ENCODE measurements at places on chromosomes 2 and 18.

- DNase-seq: peak; percentile 17
Measured at GRCh38 chr2:63842149-63843061, 709 bp downstream of the UGP2 start.

GRCh38 chr2:75077909-75078308 lies 119.5 kb downstream of the POLE4 start:
- DNase-seq: no peak

- DNase-seq: no peak
Measured at GRCh38 chr2:125730921-125731320, 925.0 kb upstream of the GYPC start.

- DNase-seq: no peak
Measured at GRCh38 chr2:202056611-202057010, 16.4 kb upstream of the KIAA2012 start.

- DNase-seq: no peak
Measured at GRCh38 chr2:191230174-191230573, 15.0 kb upstream of the MYO1B start.

GRCh38 chr18:50114448-50114847 lies 80.5 kb downstream of the MYO5B start:
- DNase-seq: no peak

DNA sequence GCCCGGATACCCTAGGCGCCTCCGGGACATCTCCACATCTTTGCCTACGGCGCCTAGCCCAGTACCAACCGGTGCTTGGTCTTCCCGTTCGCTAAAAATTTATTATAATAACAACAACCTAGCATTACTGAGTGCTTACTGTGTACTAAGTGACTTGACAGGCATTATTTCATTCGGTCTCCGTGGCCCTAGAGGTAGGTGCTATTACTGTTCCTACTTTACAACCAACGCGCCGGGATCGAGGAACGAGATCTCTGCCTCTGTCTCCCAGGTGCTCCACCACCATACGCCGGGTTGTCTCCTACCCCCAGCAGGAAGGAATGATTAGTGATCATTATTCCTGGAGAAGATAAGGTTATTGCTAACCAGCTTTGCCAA lies 657 bp upstream of the BIN1 start:
- peak; percentile 44 for DNase-seq

DNA sequence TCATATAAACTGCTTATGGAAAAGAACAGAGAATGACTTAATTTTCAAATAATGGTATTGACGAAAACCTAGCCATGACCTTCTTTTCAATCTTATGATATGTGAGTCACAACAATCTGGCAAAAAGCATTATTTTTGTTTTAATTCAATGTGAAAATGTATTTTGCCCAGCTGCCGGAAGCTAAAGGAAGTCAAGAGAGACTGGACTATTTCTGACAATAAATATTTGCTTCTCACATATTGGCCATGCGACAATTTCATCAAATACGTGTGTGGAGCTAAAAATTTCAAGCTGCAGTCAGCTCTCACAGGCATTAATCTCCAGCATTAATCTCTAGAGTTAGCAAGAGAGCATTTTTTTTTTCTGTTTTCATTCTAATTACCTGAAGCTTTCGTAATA lies 881.0 kb downstream of the CPS1 start:
- DNase-seq: peak; percentile 7

DNA sequence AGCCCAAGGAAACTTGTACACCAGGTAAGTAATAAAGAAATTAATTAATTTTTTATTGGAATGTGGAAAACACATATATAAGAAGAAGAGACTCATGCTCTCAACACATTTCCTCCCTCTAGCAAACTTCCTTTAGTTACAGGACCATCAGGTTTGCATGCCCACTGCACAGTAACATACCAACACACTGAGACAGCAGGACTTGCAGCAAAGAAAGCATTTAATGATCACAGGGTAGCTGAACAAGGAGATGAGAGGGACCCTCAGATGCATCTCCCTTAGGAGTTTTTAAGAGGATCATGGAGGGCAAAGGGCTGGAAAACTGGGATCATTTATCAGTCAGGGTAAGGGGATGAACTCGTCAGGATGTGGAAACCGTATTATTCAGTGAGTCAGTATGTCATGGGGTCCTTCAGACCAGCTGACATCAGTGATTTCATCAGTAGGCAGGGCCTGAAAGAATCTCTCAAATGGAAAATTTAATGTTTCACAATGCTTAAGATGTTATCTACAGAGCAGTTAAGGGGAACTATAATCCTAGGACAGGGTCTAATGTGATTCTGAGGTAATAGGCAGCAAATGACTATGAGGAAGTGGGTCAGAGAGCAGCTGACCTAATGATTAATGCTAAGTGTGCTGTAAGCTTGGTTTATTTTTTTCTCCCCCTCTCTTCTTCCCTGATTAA lies 193.8 kb upstream of the RND3 start:
- no peak for DNase-seq

- DNase-seq: no peak
Measured at GRCh38 chr2:206942592-206943478, 3.5 kb downstream of the CPO start.

DNA sequence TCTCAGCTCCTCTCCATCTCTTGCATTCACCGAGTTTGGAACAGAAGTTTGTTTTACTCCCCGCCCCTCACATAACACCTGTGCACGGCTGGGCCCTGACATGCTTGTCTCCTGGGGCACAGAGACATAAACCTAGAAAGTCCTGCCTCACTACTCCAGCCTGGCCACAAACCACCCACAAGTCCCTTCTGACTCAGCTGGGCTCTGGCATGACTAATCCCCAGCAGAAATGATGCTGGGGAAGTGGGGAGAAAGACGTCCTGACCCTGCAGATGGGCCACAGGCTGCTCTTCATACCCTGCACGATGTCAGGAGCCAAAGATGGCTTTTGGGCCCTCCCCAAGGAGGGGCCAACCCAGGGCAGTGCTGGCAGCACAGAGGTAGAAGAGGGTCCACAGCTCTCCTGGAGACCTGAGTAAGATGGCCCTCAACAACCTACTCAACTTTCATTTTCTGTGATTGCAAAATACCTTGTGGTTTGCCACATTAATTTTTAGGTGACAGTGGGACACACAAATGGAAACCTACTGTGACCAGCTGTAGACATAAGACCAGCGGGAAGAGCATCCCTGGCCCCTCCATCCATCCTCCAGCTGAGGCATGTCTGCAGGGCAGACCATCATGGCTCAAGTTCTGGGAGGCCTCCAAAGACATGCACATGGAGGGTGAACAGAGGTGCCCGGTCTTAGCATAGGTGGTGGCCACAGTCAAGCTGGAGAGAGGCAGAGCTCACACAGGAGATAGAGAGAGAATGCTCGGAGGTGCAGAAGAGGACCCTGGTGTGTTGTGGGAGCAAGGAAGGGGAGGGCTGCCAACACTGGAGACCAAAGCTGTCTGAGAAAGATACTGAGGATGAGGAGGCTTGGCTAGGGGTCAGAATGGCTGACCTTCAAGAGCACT lies 40.0 kb downstream of the DNMT3A start:
- DNase-seq: no peak

DNA sequence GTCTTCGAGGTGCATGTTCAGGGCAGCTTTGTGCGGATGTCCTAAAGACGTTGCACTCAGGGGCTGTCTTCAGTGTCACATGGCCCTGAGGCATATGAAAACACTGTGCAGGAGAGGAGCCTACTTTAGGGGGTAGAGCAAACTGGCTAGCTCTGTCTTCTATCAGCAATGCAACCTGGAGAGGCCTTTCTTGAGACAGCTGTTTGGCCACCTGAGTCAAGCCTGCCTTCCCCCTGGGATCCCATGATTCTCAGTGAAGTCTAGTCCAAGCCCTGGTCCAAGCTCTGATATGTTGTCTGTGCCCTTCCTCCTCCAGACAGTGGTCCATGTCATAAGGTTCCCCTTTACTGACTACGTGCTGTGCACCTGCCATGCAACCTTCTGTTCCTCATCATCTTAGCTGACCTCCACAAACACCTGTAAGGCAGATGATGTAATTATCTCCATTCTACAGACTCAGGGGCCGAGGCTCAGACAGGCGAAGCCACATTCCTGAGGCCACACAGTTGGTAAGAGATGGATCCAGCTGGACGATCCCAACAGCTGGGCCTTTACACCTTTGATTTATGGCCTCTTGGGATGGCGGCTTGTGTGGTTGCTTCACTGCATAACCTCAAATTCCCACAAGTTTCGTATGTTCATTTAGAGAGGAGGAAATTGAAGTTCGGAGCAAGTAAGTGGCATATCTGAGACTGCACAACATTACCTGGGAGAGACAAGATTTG lies 109.9 kb downstream of the COPS8 start:
- DNase-seq: no peak

- DNase-seq: peak; percentile 79
Measured at GRCh38 chr2:171102802-171103201, 57.9 kb downstream of the TLK1 start.

DNA sequence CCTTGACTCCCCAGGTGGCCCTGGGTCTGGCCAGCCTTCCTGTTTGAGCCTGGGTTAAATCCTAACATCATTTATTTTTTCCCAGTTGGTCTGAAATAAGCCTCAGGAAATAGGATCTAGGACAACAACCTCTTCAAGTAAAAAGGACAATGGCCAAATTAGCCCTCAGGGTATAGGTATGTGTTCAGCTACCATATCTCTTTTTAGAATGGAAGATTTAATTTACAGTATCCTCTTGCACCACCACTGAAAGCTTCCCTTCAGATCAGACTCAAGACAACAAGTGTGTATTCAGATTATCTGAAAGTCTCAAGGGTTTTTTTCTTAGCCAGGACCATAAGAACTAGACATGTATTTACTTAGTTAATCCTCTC lies 61.6 kb upstream of the CXCR4 start:
- DNase-seq: no peak

GRCh38 chr2:191656391-191656790 lies 21.5 kb upstream of the NABP1 start:
- no peak for DNase-seq

DNA sequence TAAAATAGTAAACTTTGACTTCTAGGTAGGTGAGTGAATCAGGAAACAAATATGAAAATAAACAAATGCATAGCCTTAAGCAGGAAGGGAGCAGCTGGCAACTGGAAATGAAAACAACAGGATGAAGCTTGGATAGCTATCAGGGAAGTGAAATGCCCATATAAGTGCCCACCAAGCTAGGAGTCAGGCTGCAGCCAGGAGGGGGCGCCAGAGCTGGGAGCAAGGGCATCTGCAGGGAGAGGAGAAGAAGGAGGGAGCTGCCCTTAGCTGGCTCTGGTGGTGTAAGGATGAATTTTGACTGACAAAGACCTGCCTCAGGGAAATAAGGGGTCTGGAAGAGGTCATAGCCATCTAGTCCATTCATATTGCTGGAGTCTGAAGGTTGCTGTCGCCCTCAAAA lies 298.3 kb downstream of the TDRD15 start:
- no peak for DNase-seq

DNA sequence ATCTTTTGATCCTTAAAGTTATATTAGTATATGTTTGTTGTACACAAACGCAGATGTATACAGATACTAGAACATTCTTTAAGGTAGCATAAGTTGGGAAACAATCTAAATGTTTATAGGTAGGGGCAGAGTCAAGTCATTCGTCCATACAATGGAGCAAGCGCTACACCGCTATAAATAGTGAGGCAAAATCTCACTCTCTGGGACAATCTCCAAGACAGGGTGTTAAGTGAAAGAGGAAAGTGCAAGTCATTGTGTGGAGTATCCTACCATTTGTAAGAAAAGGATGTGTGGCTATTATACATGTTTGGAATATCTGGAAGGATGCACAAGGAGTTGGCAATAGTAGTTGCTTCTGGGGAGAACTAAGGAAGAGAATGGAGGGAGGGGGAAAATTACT lies 16.2 kb upstream of the FHL2 start:
- DNase-seq: no peak

GRCh38 chr2:188315750-188316149 lies 24.1 kb downstream of the GULP1 start:
- no peak for DNase-seq

DNA sequence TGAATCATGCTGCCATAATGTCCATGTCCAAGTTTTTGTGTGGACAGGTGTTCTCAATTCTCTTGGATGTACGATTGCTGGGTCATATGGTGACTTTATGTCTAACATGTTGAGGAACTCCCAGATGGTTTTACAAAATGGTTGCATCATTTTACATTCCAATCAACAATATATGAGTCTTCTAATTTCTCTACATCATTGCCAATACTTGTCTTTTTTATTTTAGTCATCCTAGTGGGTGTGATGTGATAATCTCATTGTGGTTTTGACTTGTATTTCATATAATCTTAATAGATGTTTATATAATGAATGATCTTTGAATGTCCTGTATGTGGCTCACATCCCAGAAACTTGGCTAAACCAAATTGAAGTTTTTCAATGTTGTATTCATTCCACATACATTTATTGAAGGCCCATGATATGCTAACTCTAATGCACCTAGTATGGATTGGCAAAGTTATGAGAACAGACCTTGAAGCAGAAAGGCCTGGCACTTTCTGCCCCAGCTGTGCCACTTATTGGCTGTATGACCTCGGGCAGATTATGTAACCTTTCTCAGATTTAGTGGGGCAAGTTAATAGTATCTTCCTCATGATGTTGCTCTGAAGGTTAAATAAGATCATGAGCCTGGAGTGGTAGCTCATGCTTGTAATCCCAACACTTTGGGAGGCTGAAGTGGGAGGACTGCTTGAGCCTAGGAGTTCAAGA lies 205.4 kb downstream of the RAB3GAP1 start:
- DNase-seq: no peak

GRCh38 chr2:161569401-161569800 lies 54.8 kb upstream of the SLC4A10 start:
- DNase-seq: no peak

GRCh38 chr2:240353944-240354343 lies 81.5 kb upstream of the GPC1 start:
- DNase-seq: no peak

GRCh38 chr2:191701696-191702095 lies 23.8 kb downstream of the NABP1 start:
- peak; percentile 75 for DNase-seq

DNA sequence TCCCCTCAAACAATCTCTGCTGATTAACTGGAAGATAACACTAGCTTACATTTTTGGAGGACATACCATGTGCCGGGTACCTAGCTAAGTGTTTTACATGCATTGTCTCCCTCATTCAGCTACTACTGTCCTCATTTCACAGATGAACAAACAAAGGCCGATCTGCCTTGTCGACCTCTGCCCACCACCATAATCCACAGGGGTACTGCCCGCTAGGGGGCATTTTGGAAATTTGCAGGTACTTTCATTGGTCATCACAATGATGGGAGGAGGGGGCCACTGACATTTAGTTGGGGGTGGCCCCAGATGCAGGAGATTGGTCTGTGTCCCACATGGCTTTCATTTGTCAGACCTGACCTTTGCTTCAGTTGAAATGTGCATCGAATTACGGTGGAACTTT lies 3.9 kb upstream of the TMEM163 start:
- DNase-seq: no peak

- DNase-seq: no peak
Measured at GRCh38 chr2:85915606-85916303, 27.0 kb upstream of the ST3GAL5 start.

DNA sequence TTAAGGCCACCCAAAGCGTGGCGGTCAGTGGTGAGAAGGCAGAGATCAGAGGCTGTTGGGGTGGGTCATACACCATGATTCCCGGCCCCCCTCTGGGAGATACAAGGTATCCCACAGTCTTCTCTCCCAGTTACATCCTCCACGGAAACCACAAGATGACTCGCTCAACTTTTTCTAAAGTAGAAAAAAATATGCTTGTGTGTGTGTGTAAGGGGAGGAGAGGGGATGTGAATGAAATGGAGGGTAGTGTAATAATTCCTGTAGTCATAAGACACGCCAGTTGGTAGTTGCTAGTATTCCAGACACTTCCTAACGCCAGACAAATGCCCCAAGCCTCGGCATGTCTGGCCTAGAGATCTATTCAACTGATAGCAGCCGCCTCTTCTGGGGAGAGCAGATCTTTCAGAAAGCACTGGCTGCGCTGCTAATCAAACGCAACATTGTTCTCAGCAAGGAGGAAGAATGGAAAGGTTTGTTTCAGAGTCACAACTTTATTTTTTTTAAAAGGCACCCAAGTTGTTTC lies 143.5 kb downstream of the TGIF1 start:
- peak; percentile 55 for DNase-seq

All from NCI-H1092 treated with DMSO at 0.1 percent for 48 hours (cell line).